ENCODE measurements at places on chromosomes 12 and 14. TPM values are rescaled to one million over a fixed set of nuclear protein-coding genes. Genes with fewer than 3 reads are reported as not detected.

- no peaks in the 10 kb centered on the region for H3K27me3 ChIP-seq
- DNase-seq, result no peak
- no peaks in the 10 kb centered on the region for H3K4me1 ChIP-seq
Observed at GRCh38 chr14:78254911-78255461, 84.8 kb downstream of the NRXN3 start.

DNA sequence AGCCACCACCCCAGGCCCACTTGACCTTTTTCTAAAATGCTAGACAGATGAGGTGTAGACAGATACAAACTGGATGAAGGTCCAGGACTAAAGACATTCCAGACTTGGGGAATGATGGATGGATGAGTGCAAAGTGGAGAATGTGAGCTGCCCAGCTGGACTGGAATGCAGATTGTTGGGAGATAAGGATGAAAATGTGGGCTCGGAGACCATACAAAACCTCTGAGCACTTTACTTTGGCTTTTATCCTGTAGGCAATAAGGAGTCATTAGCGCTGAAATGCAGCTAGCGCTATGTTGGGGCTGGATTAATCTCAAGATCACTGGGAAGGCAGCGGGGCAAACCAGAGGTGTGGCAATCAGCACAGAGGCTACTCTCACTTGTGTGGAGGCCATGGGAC is 64.7 kb upstream of the GNPNAT1 start:
- H3K27me3 ChIP-seq, result peaks cover 2% of the 10 kb centered on the region
- H3K4me3 ChIP-seq, result no peak overlapping the region
- no peak for DNase-seq
- no peaks in the 10 kb centered on the region for H3K4me1 ChIP-seq

DNA sequence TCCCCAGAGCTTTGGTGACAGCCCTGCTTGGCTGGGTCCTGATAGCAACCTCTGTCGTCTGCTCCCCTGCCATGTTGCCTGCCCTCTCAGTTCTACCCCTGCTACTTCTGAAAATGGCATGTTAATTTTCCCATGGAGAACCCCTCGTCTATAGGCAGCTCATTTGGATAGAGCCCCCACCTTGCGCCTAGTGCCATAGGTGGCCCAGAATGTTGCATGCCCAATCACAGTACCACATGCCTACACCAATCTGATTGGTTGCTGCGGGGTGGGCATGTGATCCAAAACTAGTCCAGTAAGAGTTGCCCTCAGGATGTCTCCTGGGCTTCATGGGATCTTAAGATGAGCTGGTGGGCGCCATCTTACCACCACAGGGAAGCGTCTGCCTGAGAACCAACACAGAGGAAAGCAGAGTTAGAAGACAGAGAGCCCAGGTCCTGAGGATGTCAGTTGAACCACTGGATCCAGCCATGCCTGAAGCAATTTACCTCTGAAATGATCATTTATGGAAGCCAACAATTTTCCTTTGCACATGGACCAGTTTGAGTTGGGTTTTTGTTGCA is 85.7 kb downstream of the PAPOLA start:
- no peaks in the 10 kb centered on the region for H3K36me3 ChIP-seq
- no peak overlapping the region for H3K4me3 ChIP-seq
- H3K27me3 ChIP-seq, result peaks cover 2% of the 10 kb centered on the region

The FAIM2 gene
- 0.10 TPM for total RNA-seq

The KRT4 gene
- not detected for total RNA-seq

The EIF5 gene
- total RNA-seq, result 675 TPM
